ENCODE measurements at places on chromosomes 5 and 9.

- no peak for DNase-seq
Measured at GRCh38 chr5:87327998-87328397, 60.3 kb downstream of the RASA1 start.

DNA sequence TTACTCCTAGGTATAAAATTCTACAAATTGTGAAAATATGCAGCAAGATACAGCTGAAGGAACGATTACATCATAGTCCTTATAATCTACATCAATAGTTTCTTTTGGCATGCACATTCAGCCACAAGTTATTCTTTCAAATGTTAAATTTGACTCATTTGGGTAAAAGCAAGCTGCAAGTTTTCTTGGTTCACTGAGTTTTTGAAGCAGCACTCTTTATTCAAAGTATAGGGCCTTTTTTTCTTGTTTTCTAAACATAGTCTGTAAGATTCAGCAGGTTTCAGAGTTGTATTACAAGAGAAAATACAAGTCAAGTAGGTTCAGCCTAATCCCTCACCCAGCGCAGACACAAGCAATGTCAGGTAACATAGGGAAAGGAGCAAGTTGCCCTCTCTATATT is 981.5 kb downstream of the PTPRD start:
- DNase-seq: no peak

DNA sequence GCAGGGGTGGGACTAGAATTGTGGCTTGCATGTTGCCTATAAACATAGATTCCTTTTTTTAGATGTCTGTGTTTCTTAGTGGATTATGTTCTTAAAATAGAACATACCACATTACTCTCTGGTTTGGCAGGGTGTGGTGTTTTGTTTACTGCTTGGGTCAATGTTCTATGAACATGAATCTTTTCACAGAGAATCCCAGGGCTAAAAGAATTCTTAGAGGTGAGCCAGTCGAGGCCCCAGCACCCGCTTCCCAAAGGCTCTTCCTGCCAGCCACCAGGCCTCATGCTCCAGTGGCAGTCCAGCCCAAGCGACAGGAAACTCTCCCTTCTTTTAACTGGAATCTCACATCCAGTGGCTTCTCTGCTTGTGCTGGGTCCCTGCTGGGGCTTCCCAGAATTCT is 126.6 kb downstream of the C9orf152 start:
- no peak for DNase-seq

- DNase-seq: no peak
Measured at GRCh38 chr9:90659650-90660364, 17.2 kb upstream of the DIRAS2 start.

DNA sequence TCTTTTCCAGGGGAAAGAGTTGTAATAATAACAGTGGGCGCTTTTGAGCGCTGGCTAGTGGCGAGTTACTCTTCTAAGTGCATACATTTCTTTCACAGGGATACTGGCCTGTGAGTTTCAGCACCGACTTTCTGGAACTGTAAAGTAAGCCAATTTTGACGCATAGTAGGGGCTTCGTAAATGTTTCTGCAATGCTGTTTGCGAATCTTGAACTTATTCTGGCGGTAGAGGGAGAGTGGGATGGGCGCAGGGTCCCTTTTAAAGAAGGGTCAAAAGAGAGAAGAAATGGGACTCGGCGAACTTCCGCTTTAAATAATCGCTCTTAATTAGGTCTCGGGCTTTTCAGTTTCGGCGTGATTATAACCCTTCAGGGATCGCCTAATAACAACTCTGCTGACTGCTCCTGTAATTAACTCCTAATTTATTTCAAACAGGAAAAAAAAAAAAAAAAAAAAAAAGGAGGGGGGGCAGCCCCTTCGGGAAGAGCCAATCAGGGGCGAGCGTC is 351 bp upstream of the MSX2 start:
- DNase-seq: no peak

DNA sequence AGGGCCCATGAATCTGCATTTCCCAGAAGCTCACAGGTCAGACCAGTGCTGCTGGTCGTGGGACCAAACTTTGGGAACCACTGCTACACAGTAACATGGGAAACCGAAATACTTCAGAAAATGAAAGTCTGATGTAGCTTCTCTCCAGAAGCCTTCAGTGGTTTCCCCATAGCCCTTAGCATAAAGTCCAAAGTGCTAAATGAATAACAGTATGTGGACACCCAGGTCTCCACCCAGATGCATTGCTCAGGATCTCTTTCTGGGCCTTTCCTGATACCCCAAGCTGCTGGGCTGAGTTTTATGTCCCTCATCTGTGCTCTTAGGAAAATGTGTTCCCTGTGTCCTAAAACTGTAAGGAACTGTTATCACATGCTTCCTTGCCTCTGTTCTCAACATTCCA is 100.4 kb downstream of the NFIB start:
- DNase-seq: no peak

Measured in GM13976 (cell line).